ENCODE measurements at places on chromosomes 1 and 21.
A peak's percentile ranks its signal among the peaks of the same experiment; 100 is the strongest.

DNA sequence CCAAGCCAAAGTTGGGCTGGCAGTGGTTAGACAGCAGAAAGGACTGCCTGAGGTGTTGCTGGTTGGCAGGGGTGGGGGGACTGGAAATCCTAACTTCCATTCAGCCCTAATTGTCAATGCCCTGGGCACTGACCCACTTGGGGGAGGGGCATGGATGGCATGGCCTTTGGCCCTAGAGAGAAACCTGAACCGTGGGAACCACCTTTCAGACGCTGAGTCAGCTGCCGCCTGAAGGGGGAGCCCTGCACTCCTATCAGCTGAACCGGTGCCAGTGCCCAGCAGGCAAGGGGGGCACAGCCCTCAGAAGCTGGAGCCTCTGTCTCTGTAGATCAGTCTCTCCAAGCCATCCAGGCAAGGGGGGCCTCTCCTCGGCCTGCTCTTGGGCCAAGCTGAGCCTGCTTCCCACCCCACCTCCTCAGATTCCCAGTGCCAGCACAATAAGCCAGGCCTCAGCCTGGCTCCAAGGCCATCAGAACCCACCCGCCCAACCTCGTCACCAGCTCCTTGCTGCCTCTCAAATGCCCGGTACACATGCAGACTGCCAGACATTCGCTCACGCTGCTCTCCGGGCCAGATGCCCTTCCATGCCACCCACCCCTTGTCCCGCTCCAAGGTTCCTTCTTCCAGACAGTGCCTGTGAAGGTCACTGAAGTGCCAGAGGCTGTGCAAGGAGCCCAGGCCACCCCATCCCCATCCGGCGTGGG, 11.6 kb downstream of the TINAGL1 start:
- peak; percentile 72 for ATAC-seq

GRCh38 chr1:236489710-236490377, 33.9 kb upstream of the LGALS8 start:
- ATAC-seq, result peak; percentile 45

GRCh38 chr1:2091611-2092604, 41.7 kb downstream of the PRKCZ start:
- ATAC-seq, result peak; percentile 44

DNA sequence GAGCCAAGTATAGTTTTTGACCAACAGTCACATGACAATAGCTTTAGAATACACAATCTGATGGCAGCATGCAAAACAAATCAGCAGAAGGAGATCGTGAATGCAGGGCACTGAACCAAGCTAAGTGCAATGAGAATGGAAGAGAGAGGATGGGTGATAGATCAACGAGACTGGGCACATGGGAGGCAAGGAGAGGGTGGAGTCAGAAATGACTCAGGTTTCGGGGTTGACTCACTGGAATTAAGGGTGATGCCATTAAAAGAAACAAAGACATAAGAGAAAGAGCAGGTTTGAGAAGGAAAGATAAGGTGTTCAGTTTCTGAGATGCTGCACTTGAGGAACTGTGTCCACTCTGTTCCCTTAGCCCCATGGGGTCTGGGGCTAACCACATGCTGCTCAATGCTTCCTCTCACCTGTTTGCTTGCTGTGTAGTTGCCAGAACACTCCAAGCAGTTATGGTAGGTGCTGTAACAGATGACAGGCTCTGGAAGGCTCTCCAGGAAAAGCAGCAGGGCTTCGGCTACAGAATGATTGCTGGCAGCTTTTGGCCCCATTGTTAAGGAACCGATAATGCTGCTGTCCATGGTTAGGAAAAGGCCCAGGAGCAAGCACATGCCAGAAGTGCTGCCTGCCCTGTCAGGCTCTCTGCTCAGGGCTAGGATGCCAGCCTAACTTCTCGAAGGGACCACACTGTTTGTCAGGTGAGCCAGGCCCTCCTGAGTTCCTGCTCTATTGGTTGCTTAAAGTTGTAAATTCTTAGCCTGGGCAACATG, 6.1 kb upstream of the MTF1 start:
- ATAC-seq, result peak; percentile 93

GRCh38 chr1:3443807-3444206, 10.7 kb upstream of the ARHGEF16 start:
- no peak for ATAC-seq

DNA sequence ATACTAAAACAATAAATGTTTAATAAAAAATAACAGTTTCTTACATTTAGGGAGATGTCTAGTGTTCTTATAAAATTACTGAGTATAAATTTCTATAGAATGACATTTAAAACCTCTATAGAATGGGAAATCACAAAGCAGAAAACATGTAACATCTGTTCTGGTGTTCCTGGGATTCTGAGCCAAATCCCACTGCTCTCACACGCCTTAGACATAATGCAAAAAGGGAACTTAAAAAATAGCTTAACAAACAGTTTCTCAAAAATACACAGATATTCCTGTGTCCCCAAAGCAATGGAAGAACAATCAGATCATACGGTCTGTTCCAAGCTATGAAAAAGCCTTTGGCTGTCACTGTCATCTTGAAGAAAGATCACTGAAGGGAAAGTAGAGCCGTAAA, 27.0 kb upstream of the ZNF124 start:
- no peak for ATAC-seq

GRCh38 chr1:154810571-154810970, 59.5 kb downstream of the KCNN3 start:
- ATAC-seq, result peak; percentile 72

DNA sequence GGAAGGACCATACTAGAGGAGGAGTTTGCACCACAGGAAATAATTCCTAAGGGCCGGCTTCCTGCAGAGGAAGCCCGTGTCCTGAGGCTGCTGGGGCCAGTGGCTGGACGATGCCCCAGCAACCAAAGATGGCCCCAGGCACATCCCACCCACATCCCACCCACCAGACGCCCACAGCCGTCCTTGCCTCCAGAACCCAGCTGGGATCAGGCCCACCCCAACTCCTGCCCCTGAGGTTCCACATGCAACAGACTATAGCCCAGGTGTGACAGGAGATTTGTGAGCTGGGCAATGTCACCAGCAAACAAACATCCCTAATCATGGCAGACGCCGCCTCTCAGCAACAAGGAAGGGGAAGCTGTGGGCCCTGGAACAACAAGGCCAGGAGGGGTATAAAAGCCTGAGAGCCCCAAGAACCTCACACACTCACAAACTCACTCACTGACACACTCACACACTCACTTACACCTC, at the start of gene KRTAP10-9:
TSS of gene KRTAP10-9 (plus strand) at position 421 of the 471 bp plus-strand sequence. CDS start 79 bp downstream, outside the sequence.
- no peak for ATAC-seq

DNA sequence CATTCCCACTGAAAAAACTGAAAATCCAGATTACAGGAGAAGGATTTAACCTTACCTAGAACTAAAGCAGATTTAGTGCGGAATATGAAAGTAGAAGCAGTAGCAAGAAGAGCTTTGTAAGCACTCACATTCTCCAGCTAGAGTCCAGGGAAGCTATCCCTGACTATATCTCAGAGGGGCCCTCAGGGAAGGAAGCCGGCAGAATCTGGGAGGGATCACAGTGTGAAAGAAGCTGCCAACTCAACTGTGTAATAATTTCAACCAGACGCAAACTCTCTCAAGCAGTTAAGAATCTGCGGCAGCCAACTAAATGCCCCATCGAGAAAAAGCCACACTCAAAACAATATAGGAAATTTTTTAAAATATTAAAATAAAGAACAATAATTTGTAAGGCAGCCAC, 163.8 kb downstream of the EIF4G3 start:
- no peak for ATAC-seq

GRCh38 chr1:32040711-32041110, 27.0 kb downstream of the KHDRBS1 start:
- no peak for ATAC-seq

GRCh38 chr1:223853748-223854147, 8.0 kb upstream of the TP53BP2 start:
- ATAC-seq, result no peak

GRCh38 chr1:3618531-3618880, 6.3 kb upstream of the TPRG1L start:
- ATAC-seq, result peak; percentile 7

GRCh38 chr1:218350801-218351266, 5.7 kb downstream of the TGFB2 start:
- no peak for ATAC-seq

DNA sequence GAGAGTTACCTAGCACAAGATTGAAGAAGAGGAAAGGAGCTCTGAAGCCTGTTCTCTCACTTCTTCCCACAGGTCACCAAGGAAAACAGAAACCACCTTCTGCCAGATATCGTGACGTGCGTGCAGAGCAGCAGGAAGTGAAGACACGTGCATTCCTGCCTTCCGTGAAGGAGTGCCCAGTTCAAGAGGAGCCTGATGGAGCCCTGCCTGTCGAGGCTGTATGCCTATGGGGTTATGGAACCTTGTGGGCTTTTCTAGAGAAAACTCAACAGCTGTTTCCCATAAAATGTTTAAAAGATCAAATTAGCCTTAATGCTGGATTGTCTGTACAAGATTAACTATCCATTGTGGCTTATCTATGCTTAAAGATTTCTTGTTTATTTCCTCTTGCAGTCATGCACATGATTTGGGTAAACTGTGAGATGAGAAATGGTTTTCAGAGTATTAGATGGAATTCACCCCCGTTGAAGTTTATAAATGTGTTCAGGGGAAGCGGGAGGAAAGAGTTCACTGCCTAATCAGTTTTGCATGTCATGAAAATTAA, 27.8 kb downstream of the NTPCR start:
- peak; percentile 74 for ATAC-seq

DNA sequence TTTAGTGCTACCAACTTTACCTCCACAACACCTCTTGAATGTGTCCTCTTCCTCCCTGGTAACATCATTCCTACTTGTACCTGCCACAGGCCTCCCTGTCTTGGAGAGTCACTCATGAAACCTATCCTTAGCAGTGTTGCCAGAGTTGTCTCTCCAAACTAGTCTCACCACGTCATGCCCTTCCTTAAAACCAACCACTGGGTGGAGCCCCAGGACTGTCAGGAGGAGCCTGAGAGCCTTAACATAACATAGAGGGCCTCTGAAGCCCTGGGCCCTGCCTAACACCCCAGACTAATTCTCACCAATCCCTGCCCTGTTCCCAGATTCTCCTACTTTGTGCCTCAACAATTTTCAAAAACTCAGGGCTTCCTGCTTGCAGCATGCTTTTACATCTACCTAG, 65.3 kb downstream of the ZNF697 start:
- peak; percentile 43 for ATAC-seq

- no peak for ATAC-seq
These were observed 31.5 kb downstream of the LDLRAD1 start for GRCh38 chr1:53986458-53986857.

DNA sequence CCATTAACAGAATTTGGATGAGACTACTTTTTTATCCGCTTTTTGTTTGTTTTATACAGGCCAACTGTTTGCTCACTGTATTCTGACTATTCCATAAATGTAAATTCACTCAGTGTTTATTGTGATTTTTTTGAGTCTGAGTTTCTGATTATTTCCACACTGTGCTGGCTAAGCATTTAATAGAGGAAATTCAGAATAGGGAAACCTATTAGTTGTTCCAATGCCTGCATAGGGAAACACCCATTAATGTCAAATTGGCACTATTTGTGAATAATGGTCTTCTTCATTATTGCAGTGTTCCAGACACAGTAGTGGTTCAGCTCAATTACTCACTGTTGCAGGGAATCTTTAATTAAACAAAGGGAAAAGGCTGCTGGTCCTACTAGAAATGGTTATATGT, 174.7 kb upstream of the SGIP1 start:
- no peak for ATAC-seq

DNA sequence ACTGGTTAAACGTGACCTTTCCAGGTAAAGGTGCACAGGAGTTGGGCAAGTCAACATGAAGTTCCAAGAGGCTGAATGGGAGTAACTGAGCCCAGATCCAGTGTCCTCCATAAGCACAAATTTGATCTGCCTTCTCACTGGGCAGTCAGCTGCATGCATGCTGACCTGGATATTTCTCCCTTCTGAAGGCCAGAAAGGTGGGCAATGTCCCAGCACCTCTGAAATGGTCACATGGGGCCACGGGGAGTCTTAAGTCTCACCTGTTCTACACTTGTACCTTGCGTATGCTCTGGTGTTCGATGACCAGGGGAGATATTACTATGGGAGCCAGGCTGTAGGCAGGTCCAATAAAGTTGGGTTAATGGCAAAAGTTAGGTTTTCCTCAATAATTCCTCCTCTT, 240.2 kb downstream of the SIPA1L2 start:
- ATAC-seq, result no peak

DNA sequence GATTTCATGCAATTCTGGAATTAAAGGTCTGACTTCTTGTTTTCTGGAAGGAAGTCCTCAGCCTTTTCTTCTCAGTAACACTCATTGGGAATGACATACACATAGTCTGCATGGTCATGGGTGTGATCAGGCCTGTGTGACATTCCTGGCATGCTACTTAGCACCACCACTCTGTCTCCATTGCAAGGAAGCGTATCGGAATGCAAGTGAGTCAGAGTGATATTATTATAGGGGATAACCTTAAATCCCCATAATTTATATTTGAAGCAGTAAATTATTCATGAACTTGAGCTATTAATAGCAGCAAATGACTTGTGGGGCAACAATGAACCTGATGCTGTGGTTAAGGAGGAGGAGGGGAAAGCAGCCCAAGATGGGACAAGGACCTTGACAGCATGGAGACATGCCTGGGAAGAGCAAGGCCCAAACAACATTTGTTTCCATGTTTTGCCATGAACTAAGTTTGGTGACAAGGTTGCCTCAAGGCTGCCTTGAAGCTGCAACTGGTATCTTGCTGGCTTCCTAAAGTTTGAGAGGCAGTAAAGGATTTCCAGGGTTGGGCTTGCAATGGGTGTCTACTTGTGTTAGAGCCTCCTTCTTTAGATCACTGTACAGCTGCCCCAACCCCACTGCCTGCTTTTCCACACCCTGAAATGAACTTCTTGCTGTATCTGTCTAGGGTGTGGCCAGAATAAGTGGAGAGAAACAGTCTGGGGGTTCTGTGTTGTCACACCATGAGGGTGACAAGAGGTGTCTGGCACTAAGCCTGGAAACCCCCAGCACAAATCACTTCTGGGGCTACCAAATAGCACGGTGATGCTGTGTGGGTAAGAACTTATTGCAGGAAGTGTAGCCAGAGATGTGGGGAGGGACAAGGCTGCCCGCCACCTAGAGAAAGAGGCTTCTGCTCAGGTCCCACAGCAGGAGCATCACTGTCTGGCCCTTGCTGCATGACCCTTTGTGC, 4.6 kb downstream of the MAB21L3 start:
- no peak for ATAC-seq

GRCh38 chr1:33367485-33368405, 46.8 kb upstream of the A3GALT2 start:
- ATAC-seq, result peak; percentile 93

- ATAC-seq, result no peak
These were observed 29.8 kb downstream of the C1orf116 start for GRCh38 chr1:207002724-207003146.

- ATAC-seq, result no peak
These were observed 43.9 kb downstream of the SUSD4 start for GRCh38 chr1:223319905-223320580.

Measured in activated T-helper 17 cell treated with anti-CD3 and anti-CD28 coated beads, Interleukin-2, amount 50 U/mL, for 72 hours (primary cell).